ENCODE measurements at places on chromosomes 11 and 22.

GRCh38 chr22:50529416-50529896 is 356 bp downstream of the TYMP start:
- DNase-seq, result no peak

GRCh38 chr11:61887839-61888494 is 3.4 kb downstream of the FADS3 start:
- DNase-seq, result peak; percentile 94

DNA sequence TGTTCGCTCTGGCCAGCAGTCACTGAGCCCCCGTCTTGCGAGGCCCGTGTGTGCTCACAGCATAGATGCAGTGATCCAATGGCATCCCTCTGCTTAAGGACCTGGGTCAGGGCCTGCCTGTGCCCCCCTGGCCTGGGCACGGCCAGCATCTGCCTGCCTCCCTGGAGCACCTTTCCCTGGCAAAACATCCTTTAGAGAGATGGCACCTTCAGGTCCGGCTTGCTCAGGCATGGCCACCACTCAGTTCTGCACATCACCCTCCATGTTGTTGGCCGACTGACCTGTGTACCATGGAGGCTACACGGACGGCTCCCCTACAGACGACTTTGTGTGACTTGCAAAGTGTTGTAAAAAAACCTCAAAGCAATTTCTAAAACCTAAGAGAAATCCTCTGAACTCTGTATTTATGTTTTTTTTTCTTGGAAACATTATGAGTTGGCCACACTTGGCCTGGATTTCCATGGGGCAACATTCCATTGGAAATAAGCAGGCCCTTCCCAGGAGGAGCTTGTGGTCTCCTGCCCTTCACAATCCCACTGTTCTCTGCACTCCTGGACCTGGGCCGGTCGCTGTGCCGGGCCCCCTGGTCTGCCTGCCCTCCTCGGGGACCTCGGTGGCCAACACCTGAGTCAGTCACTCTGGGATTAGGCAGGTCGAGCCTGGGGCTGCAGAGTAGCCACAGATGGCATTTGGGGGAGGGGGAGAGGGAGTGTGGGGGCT is 592.4 kb downstream of the TBC1D22A start:
- DNase-seq, result no peak

- no peak for DNase-seq
Observed at GRCh38 chr11:124222407-124222806, 18.5 kb upstream of the OR8G1 start.

DNA sequence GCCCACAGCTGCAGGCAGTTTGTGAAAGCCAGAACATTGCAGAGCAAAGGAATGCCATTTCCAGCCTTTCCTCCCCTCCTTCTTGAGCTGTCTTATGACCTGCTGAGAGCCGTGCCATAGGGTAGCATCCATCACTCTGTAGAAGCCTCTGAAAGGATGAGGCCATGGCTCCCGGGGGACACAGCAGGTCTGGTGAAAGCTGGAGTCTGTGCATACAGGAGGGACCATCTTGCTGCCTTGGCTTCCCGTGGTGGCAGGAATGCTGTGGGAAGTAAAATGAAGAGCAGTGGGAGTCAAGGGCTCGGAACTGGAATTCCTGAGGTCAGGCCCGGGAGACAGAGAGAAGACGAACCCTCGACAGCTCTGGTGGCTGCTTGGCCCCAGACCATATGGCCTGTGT is 30.9 kb downstream of the ANO1 start:
- peak; percentile 68 for DNase-seq

GRCh38 chr22:46083383-46084350 is 66.7 kb upstream of the PPARA start:
- DNase-seq, result peak; percentile 36

DNA sequence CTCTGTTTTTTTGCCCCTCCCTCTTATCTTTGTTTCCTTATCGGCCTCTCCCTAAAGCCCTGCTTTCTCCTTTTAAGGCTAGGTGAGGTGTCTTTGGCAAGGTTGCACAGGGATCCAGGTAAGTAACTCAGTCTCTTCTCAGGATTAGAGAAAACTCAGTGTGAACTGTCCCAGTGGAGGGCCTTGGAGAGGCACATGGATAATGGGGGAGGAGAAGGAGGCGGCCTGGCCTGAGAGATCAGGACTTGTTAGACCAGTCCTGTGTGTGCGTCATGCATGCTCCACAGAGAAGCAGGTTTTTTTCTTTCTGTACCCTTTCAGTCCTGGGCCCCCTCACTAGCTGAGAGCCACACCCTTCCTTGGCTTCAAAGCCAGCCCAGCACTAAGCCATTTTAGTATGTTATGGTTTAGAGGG is 19.9 kb downstream of the CTNND1 start:
- DNase-seq, result no peak

DNA sequence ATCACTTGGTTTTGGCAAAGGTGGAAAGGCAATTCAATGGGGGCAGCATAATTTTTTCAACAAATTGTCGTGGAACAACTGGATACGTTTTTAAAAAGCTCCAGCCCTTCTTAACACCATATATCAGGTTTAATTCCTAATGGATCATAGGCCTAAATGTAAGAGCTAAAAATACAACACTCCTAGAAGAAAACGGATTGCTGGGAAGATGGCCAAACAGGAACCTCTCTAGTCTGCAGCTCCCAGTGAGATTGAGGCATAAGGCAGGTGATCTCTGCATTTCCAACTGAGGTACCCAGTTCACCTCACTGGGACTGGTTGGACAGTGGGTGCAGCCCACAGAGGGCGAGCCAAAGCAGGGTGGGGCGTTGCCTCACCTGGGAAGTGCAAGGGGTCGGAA is 32.4 kb upstream of the SCGB1D1 start:
- DNase-seq, result no peak

GRCh38 chr11:108985236-108985944 is 320.5 kb downstream of the DDX10 start:
- no peak for DNase-seq

- DNase-seq, result no peak
Observed at GRCh38 chr11:823441-824291, 4.1 kb upstream of the CRACR2B start.

DNA sequence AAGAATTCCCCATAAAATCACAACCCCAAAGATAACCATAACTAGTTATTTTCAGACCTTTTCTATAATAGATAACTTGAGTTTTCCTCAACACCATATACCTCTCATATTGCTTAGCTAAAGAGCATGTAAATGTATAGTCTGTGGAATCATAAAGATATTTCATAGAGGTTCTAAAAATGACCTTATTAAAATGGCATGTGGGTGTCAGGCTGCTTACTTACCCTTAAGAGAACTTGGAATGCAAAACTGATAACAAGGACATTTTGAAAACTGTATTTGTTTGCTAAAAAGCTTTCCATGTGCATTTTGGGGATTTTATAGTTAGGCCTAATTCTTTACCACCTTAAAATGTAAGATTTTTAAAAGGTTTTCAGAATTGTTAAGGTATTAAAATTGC is 4.7 kb downstream of the SIK2 start:
- no peak for DNase-seq

DNA sequence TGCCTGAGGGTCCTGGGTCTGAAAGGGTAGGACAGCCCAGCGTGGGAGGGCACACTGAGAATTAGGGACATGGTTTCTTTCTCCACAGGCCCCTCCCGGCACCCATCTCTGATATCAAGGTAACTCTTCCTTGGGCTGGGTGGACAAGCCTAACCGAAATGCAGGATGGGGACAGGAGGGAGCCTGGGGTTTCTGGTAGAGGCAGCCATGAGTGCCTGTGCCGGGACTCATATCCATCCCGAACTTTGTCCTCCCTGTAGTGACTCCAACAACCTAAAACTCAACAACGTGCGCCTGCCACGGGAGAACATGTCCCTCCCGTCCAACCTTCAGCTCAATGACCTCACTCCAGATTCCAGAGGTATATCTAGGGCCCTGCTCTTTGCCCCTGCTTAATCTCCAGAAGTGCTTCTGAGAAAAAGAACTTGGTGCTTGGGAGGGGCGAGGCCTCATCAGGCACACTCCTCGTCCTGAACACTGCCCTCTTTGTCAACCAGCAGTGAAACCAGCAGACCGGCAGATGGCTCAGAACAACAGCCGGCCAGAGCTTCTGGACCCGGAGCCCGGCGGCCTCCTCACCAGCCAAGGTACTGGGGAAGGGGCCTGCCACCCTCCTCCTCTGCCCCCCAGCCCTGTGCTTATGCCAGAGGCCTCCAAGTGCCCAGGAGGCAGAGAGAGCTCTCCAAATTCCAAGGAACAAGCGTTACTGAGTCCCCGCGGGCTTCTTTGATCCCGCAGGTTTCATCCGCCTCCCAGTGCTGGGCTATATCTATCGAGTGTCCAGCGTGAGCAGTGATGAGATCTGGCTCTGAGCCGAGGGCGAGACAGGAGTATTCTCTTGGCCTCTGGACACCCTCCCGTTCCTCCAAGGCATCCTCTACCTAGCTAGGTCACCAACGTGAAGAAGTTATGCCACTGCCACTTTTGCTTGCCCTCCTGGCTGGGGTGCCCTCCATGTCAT is 3.1 kb downstream of the TMEM25 start:
- no peak for DNase-seq

DNA sequence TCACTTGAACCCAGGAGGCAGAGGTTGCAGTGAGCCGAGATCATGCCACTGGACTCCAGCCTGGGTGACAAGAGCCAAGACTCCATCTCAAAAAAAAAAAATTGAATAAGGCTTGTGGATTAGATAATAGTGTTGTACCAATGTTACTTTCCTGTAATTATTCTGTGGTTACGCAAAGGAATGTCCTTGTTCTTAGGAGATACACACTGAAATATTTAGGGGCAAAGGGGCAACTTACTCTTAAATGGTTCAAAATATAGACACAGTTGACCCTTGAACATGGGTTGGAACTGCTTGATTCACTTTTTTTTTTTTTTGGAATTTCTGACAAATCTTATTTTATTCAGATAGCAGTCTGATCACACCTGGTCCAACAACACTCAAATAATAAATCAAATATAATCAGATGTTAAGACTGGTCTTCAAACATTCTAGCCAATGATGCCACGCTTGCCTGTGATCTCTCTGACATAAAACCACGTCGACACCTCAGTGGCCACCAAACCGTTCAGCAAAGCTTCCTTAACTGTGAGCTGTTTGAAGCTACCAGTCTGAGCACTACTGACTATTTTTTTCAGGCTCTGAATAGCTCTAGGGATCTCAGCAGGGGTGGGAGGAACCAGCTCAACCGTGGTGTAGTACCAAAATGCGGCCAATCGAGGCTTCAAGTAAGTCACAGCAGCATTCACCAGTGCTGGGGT is 710 bp downstream of the ATP5MGL start:
- DNase-seq, result peak; percentile 51

GRCh38 chr11:92739041-92739440 is 230.4 kb upstream of the MTNR1B start:
- DNase-seq, result peak; percentile 52

DNA sequence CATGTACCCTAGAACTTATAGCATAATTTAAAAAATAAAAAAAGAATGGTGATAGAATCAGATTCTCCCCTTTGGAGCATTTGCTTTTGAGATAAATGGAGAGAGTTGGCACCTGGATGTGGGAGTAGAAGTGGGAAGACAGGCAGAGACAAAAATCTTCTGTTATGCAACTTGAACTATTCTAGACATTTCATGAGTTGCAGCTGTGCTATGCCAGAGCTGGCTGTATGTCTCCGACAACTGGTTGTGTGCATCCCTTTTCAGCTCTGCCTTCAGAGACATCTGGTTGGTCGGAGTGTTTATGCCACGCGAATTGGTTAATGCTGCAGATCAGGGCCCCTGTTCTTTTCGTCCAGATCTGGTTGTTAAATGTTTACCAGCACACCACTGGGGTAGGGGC is 161.3 kb downstream of the JRKL start:
- DNase-seq, result no peak

- DNase-seq, result no peak
Observed at GRCh38 chr11:10480026-10480425, 25.0 kb downstream of the AMPD3 start.

DNA sequence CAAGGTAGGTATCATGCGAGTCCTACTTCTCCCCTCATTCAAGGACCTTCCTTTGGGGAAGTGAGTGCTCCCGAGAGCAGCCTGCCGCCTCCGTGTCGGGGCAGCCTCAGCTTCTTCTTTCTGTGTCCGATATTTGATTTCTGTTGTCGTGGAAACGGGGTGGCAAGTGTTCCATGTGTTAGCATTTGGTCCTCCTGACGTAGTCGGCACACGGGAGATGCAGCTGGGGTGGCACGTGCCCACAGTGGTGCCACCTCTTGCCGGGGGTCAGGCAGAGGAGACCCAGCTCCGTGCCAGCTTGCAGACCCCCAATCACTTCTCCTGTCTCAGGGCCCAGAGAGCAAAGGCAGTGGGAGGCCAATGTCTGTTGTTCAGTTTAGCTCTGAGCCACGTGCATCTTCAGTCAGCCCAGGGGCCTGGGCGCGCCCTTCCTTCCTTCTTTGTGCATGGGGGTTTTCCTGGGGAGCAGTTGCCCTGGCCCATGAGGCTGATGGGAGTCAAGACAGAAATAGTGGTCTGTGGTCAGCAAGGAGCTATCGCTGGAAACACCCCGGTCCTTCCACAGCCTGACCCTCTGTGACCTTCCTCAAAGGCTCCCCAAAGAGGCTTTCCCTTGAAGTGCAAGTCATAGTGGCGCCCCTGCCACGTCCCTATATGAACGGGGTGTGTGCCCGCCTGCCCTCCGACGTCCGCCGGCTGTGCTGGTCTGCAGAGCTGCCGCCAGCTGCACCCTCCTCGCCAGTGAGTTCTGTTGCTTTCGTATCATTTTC is 44.5 kb downstream of the PARVB start:
- no peak for DNase-seq

- DNase-seq, result peak; percentile 45
Observed at GRCh38 chr11:106644824-106645223, 373.5 kb downstream of the GUCY1A2 start.

GRCh38 chr11:34243600-34244464 is 114.0 kb downstream of the ABTB2 start:
- DNase-seq, result peak; percentile 90

GRCh38 chr11:102234779-102235439 is 82.4 kb upstream of the BIRC3 start:
- DNase-seq, result peak; percentile 64

DNA sequence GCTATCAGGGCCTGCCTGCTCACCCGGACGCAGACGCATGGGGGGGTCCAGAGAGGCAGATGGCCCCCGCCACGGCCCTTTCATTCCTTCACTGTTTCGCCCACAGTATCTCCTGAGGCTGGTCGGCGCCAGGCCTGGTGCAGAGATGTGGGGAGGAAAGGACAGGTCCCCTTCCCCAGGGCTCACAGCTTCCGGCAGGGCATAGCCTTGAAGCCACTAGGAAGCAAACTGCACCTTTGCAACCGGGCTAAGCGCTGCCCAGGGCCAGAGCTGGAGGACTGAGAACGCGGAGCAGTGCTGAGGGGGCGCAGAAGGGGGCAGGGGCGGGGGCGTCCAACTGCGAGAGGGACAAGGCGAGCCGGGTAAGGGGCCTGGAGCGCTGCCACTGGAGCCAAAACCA is 20.2 kb upstream of the FLRT1 start:
- no peak for DNase-seq

All from astrocyte of the hippocampus (primary cell).